Fibroblast of lung (primary cell): ENCODE measurements at places on chromosomes 1 and 21.

GRCh38 chr1:50893466-50893865, 66.6 kb downstream of the FAF1 start:
- no peak for DNase-seq

GRCh38 chr1:36522021-36522420, 39.3 kb upstream of the CSF3R start:
- no peak for DNase-seq

- DNase-seq = no peak
Observed at GRCh38 chr21:15496911-15497310, 232.9 kb upstream of the USP25 start.

- no peak for DNase-seq
Observed at GRCh38 chr1:4003846-4004505, 103.9 kb upstream of the C1orf174 start.

DNA sequence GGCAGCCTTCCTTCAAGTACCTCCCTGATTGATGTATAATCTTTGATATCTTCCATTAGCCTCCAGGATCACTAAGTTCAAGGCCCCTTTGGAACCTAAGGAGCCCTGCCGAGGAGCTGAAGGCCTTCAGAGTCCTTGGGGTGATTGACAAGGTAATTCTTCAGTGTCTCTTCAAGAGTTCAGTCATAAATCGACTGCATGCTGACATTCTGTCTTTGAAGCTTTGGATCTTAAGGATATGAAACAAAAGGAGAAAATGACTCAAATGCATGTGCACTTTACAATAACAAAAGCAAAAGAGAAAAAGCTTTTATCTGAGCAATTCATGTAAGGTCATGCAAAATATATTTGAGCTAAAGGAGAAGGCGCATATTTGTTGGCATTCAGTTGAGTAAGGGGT, 125.3 kb downstream of the RPS6KC1 start:
- DNase-seq = no peak

DNA sequence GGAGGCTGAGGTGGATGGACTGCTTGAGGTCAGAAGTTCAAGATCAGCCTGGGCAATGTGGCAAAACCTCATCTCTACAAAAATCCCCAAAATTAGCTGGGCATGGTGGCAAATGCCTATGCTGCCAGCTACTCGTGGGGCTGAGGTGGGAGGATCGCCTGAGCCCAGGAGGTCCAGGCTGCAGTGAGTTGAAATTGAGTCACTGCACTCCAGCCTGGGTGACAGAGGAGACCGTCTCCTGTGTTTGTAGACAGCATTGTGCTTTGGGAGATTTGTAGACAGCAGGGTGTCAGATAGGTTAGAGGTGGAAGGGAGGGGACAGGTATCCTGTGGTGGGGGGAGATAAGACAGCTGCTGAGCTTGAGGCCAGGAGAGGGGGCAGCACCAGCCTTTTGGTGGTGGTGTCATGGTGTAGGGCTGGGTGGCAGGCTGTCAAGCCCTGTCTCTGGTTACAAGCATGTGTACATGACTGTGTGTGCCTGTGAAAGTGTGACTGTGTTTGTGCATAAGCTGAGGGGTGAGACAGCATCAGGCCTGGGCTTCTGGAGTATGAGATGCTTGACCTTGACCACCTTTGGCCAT, 15.2 kb downstream of the PPFIA4 start:
- no peak for DNase-seq

- DNase-seq = no peak
Observed at GRCh38 chr1:234595899-234596298, 14.1 kb downstream of the IRF2BP2 start.

DNA sequence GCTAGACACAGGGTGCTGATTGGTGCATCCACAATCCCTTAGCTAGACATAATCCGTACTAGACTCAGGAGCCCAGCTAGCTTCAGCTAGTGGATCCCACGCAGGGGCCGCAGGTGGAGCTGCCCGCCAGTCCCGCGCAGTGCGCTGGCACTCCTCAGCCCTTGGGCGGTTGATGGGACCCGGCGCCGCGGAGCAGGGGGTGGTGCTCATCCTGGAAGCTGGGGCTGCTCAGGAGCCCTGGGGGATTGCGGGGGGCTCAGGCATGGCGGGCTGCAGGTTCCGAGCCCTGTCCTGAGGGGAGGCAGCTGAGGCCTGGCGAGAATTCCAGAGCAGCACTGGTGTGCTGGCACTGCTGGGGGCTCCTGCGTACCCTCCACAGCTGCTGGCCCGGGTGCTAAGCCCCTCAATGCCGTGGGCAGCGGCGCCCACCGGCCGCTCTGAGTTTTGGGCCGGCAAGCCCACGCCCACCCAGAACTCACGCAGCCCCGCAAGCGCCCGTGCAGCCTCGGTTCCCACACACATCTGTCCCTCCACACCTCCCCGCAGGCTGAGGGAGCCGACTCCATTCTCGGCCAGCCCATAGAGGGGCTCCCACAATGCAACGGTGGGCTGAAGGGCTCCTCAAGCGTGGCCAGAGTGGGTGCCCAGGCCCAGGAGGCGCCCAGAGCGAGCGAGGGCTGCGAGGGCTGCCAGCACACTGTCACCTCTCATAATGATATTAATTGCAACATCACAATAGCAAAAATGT, 87.4 kb downstream of the CRB1 start:
- no peak for DNase-seq

DNA sequence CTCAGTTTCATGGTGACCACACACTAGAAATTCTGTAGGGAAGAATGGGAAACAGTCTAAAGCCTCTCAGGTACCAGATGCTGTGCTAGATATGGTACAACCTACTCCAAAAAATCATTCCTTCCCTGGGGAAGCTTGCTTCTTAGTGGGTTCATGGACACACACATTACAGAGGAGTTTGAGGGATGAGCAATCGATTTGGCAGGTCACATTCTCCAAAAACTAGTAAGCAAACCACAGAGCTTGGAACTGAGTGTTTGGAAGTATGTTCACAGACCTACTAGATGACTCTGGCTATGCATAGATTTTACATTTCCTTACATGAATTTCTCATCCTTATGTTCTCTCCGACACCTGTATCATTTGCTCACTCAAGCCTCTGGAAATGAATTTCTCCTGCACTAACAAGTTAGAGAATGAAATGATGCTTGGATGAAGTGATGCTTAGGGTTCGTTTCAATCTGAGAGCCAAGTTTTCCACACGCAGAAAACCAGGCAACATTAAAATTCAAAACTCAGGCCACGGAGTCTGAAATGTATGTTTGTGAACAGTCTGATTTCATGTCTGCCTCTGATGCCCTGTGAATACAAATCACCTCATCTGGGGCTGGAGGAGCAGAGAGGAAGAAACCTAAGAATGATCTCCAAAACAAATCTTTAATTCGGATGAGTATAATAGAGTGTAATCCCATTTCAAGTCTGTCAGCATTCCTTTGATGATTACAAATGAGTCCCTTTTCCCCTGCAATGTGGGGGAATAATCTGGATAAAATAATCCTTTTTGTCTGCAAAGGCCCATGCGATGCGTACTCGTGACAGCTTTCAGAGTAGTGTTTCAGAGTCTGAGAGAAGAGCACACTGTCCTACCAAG, 11.0 kb downstream of the EVA1C start:
- DNase-seq = peak; percentile 70

DNA sequence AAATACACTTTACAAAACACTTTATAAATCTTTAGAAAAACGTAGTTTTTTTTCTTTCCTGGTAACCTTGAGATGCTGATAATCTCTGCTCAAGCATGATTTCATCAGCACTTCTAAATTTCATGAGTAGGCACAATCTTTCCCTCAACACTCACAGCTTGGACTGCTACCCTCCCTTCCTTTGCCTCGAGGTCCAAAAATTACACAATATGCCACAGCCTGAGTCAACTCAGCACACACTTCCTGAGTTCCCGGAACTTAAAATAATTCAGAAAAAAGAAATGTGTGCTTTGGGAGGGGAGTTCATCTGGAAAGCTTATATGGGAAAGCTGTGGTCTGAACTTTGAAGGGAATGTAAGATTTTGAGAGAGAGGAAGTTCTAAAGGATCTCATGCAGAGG, 5.9 kb downstream of the CLCA2 start:
- DNase-seq = peak; percentile 98

GRCh38 chr21:16241479-16241963, 511.7 kb downstream of the USP25 start:
- no peak for DNase-seq

DNA sequence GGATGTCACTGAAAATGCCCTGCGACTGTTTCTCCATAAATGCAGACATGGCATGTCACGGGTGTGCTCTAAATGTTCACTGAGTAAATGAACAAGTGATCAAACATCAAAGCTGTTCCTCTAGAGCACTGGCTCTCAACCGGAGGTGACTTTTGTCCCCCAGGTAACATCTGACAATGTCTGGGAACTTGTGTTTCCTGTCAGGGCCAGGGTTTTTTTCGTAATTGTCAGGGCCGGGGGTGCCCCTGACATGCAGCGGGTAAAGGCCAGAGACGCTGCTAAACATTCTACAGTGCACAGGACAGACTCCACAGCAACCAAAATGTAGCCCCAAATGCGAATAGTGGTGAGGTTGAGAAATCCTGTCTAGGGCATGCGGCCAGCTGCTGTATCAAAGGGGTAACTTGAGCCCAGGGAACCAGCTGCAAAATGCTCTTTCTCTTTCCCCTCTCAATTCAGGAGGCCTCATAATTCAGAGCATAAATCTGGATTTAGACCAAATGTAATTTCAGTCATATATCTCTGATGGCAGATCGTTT, 2.0 kb downstream of the ALDH4A1 start:
- peak; percentile 72 for DNase-seq

DNA sequence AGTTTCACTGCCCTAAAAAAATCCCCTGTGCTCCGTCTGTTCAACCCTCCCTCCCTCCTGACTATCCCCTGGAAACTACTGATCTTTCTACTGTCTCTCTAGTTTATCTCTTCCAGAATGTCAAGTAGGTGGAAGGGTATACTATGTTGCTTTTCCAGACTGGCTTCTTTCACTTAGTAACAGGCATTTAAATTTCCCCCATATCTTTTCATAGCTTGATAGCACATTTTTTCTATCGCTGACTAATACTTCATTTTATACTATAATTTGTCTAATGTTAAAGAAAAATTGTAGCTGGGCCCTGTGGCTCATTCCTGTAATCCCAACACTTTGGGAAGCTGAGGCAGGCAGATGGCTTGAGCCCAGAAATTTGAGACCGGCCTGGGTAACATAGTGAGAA, 142.8 kb downstream of the DSCAM start:
- DNase-seq = no peak

DNA sequence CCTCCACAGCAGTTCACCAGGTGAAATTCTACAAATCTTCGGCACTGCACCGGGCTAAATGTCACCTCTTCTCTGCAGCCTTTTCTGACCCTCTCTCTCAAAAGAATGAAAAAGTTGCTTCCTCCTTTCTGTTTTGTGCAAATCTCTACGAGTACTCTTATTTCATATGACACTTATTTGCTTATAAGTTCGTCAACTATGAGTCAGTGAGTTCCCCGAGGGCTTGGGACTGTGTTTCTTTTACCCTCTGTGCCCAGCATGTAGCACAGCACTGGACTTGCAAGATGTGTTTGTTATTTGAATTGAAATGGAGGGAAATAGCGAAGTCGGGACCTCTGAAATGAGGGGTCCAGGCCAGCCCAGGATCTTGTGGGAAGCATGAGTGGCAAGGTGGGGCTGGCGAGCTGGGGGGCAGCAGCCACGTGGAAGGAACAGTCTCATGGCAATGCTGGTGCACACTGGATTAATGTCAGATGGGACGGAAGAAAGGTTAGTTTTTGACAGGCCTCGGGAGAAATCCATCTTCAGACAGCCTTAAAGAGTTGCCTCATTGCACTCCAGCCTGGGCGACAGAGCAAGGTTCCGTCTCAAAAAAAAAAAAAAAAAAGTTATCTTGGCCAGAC, 6.2 kb downstream of the SLC6A9 start:
- no peak for DNase-seq

GRCh38 chr1:234666761-234667160, 56.8 kb upstream of the IRF2BP2 start:
- DNase-seq = no peak

DNA sequence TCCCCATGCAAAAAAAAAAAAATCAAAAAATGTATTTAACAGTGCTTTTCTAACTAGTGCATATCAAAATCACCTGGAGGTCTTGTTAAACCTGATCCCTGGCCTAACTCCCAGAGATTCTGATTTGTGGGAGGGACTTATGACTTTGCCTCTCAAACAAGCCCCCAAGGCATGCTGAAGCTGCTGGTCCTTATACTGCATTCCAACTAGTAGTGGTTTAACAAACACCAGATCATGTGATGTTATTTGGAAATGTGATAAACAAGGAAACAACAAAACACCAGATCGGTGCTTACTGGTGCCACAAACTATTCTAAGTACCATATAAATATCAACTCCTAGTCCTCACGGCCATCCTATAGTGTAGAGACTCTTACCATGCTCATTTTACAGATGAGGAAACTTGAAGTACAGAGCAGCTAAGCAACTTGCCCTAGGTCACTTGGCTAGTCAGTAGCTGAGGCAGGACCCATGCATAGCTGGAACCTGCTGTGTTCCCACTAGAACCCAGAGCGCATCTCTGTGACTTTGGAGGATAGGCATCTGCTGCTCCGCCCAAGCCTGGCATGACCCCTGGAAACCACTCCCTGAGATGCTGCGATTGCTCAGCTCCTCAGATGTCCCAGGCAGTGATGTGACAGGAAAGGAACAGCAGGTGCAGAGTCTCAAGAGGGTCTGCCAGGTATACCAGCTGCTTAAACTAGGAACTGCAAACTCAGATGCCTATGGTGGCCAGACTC, 38.1 kb downstream of the SOX13 start:
- no peak for DNase-seq

GRCh38 chr21:38244885-38245869, 11.6 kb upstream of the KCNJ15 start:
- DNase-seq = peak; percentile 100

DNA sequence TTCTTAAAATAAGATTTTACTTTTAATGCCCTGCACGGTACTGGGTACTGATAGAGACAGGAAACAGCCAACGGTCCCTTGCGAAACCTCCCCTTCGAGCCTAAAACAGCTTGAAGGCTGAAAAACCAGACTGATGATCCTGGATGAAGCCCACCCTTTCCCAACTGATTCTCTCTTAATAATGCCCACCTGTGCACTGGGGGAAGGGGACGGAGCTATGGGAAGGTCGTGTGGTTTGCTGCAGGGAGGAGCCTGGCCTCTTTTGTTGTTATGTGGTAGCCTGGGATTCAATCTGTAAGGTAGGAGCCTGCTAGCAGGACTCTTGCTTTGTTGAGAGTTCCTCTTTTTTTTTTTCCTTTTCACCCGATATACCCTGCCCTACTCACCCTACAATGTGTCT, 25.6 kb downstream of the SAMSN1 start:
- no peak for DNase-seq
